ENCODE measurements at places on chromosomes 1 and 21.
A peak's percentile ranks its signal among the peaks of the same experiment; 100 is the strongest.

GRCh38 chr1:93908394-93909145 lies 660 bp downstream of the GCLM start:
- peak; percentile 56 for DNase-seq

GRCh38 chr1:3441410-3441847 lies 13.0 kb upstream of the ARHGEF16 start:
- DNase-seq: no peak

- no peak for DNase-seq
Measured at GRCh38 chr1:205465392-205465791, 9.5 kb upstream of the BLACAT1 start.

DNA sequence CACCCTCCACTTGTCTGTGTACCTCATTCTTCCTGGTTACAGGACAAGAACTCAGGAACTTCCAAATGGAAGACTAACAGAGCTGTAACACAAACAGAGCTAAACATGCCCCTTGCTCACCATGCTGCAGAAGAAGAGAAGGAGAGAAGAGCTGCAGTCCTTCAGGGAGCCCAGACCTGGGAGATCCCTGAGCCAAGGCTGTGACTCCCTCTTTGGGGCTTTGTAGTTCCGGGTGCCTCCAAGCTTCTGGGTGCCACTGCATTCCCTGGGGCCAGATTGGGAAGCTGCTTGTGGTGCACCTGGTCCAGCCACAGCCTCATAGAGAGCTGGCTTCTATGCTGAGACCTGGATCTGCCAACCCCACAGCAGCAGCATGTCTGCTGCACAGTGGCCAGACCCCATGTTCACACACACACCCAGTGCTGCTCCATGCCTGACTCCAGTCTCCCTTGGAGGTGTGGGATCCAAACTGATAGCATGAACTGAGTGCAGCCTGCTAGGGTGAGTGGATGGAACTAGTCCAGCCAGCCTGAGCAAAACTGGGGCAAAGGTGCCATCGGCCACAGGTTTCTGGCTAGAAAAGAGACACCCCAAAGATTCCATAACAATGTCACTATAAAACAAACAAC lies 263.0 kb upstream of the NRIP1 start:
- no peak for DNase-seq

GRCh38 chr1:204882479-204882878 lies 11.8 kb downstream of the NFASC start:
- no peak for DNase-seq

DNA sequence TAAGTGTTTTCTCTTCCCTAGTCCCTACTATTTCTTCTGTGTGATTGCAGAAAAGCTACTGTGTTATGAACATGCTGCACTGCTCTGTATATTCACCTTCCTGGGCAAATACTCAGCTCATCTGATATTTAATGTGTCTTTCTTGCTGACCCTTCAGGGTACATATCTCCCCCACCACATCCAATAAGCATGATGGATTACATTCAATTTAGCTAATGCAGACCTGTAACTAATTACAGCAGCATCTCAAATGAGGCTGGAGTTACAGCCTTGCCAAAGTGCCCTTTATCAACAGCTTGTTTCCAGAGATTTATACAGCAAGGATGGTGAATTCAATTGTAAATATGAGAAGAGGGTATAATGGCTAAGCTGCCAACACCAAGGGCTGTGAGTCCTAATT lies 144.0 kb downstream of the KCNH1 start:
- no peak for DNase-seq

DNA sequence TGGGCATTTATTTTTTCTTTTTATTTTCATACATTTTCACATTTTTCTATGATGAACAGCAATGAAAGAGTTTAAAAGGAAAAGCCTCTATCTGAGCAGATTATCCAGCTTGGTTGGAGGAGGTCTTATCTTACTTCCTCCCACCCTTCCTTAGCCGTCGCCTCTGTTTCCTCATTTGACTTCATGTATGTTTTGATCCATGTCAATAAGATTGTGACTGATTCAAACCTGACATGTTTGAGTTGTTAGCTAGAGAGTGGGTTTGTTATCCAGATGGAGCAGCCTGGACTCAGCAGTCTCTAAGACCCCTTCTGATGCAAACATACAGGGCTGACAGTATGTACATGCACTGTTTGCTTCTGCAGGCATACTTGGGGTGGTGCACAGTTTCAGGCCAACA lies 31.2 kb downstream of the MACO1 start:
- no peak for DNase-seq

- no peak for DNase-seq
Measured at GRCh38 chr1:95554408-95554807, 320.4 kb downstream of the RWDD3 start.

- no peak for DNase-seq
Measured at GRCh38 chr1:115312742-115313141, 25.3 kb downstream of the NGF start.

- peak; percentile 38 for DNase-seq
Measured at GRCh38 chr1:16073490-16074119, at the start of gene FAM131C. Gene FAM131C (minus strand): TSS chr1:16073651. CDS start chr1:16073442, 209 bp downstream.

GRCh38 chr21:39313042-39313570 lies 326 bp downstream of the BRWD1 start:
- no peak for DNase-seq

DNA sequence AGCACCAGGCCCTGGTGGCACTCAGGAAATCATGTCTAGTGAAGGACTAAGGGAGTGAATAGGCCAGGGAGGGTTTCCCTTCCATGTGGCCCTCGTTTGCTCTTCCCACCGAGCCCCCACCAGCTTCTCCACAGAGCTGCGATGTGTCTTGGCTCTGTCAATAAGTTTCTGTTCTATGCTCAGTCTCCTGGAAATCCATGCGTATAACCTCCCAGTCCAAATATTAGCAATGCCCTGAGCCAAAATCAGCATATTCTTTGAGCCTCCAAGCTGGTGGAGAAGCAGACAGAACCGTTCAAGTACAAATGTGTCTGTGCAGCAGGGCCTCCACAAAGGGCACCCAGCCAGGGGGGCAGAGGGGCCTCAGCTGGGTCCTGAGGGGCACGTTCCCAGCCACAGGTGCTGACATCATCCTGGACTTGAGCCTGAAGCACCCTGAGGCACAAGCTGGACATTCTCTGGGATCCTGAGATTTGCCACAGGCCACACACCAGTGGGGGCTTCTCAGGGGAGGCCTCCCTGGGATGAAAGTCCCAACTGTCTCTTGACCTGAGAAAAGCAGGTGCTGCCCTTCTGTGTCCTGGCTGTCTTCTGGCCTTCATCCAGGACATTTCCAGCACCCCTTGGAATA lies 350.5 kb upstream of the VAMP3 start:
- DNase-seq: peak; percentile 22

GRCh38 chr1:198927129-198927528 lies 288.3 kb downstream of the PTPRC start:
- DNase-seq: no peak

DNA sequence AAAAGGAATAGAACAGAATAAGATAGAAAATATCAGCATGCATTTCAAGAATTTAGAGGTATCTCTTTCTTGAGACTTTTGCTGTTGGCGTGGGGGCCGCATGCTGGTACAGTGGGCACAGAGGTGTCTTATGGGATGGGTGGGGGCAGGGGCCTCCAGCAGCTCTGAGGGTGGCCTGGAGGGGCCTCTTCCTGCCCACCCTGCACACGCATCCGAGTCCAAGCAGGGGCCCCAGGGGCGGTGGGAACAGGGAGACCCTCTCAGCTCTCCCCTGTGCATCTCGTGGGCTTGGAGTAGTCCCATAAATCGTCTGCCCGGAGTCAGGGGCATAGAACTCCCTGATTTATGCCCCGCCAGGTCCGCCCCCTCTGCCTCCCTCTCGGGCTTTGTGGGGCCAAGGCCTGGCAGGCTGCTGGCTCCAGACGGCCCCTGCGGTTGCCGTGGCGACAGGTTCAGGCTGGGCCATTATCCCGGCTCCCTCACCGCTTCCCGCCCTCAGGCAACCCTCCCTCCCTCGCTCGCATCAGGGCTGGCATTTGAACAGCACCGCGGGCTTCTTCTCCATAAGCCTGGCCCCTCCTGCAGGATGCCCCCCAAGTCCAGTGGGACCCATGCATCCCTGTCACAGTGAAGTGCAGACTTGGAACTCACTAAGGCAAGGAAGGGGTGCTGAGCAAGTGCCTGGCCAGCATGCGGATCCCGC lies 133.2 kb upstream of the ZBTB40 start:
- DNase-seq: peak; percentile 38

DNA sequence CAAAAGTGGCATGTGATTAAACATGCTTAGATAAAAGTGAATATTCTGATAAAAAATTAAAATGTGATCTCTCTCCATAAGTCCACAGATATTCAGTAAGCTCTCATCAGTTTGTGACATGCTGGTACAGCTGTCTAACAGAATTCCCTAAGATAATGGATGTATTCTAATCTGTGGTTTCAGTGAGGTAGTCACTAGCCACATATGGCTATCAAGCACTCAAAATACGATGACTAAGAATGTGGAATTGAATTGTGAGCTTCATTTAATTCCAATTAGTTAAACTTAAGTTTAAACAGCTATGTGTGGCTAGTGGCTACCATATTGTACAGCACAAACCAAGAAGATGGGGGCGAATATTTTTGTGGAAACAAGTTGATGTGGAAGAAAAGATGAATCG lies 4.1 kb upstream of the REG4 start:
- peak; percentile 80 for DNase-seq

DNA sequence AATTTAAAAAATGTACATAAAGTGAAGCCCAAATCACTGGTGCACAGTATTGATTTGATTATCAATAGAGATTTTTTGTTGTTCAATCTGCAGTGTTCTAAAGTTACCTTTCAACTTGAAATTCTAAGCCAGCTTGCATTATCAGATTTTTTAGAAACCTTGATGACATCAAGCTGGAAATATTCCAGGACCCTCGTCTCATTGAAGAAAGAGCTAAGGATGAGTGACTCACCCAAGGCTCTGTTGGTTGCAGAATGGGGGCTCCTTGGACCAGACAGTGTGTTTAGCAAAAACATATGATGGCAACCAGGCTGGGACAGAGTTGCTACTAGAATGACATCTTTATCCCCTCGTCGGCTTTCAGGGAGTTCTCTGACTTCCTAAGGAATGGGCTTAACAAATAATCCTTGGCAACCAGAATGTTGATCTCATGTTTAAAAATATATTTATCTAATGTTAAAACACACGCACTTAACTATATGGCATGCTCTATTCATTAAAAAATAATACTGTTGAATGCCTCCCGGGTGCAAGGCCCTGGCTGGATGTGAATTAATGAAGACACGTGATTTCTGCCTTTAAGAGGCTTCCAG lies 79.7 kb downstream of the RUNX3 start:
- peak; percentile 56 for DNase-seq

- DNase-seq: peak; percentile 85
Measured at GRCh38 chr1:64112281-64112680, 91.1 kb upstream of the UBE2U start.

DNA sequence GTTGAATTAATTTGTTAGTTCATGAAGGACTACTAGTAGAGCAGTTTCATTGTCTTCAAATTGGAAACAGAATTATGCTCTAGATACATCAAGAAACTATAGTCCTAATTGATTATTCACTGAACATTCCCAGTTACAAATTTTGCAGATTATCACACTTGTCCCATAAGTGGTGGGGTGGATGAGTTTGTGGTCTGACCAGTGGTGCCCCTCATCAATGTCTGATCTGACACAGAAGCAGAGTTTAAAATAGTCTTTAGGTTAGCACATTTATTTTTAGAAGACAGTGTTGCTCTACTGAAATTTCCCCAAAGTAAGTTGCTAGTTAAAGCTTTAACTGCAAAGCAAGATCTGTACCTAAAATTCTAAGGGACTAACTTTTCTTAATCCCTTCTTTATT lies 42.9 kb downstream of the INKA2 start:
- no peak for DNase-seq

DNA sequence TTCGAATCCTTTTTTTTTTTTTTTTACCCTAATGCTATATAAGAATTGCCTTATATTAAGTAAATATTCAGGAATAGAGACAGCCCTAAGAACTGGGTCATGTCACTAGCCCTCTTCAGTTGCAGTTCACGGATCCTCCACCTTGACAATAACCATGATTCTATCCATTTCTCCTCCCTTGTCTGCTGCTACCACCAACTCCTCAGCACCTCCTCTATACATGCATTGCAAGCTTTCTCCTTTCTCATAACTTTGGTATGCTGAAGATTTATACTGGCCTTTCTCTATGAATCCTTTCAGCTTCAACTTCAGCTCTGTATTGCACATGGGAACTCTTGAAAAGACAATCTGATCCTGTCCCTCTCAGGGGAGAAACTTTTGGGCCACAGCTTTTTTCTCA lies 14.3 kb upstream of the DR1 start:
- DNase-seq: no peak

DNA sequence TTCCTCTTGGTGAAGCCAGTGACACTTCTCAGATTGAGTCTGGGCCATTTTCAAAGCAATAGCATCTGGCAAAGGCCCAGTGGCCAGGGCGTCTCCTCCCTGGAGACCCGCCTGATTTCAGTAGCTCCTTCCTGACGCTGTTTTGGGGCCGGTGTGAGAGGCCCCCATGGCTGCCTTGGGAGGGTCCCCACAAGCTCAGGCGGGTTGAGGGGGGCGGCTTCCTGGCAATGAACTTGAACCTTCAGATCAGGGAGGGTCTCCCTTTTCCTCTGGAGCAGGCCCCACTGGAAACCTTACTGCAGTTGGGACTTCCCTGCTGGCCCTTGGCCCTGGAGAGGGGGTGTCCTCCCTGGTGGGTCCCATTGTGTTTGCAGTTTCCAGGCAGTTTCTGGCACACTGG lies 121.2 kb downstream of the CRYAA start:
- DNase-seq: no peak

GRCh38 chr1:53591924-53592323 lies 132.7 kb downstream of the DMRTB1 start:
- DNase-seq: no peak

DNA sequence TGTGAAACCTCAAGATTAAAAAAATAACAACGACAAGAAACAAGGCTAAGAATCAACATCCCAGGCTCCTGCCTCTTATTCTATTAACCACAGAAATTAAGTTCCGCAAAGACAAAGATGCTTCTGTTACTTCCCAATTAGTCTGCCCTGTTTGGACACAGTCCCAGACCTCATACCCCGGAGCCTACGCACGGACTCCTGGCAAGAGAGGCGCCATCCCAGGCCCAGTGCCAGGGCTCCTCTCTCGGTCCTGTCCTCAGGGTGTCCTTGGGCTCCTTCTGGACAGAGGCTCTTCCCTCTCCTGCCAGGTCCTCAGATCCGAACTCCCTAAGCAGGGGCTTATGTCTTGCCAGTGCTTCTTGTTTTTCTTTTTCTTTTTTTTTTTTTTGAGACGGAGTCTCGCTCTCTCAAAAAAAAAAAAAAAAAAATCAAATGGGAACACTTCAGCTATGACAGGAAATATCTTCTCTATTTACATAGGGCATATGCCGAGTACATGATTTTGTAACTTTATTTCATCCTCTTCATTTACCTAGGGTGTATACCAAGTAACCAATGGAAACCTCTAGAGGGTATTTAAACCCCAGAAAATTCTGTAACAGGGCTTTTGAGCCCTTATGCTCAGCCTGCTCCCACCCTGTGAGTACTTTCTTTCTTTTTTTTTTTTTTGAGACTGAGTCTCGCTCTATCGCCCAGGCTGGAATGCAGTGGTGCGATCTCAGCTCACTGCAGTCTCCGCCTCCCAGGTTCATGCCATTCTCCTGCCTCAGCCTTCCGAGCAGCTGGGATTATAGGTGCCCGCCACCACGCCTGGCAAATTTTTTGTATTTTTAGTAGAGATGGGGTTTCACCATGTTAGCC lies 11.7 kb upstream of the ENO1 start:
- DNase-seq: peak; percentile 98

All from M059J (cell line).